ENCODE measurements at places on chromosomes 13 and 19. TPM values are rescaled to one million over a fixed set of nuclear protein-coding genes. Genes with fewer than 3 reads are reported as not detected.

DNA sequence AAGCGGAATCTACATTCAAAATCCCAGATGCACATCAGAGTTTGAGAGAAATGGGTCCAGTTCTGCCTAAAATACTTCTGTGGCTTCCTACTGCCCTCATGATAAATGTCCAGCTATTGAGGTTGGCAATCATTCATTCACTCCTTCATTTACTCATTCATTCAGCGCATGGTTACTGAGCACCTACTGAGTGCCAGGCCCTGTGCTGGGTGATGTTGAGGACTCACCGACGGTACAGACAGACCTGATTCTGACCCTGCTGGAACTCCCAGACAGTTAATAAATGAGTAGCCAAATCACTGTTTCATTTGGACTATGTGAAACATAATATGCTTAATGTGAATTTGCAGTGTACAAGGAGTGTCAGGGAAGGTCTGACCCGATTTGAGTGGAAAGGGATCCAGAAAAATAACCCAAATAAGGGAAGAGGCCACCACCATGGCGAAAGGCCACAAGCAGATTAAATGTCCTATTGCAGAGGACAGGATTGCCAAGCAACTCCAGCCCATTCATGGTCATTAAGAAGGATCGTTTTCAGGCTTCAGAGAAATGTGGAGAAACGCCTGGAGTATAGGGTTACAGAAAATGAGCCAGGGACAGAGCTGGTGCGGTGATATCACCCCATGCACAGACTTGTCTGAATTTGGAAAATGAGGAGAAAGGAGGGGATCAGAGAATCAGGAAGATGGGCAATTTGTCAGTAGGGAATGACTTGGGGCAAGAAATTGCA, 20.5 kb downstream of the DYRK1B start:
- H3K36me3 ChIP-seq = no peaks in the 10 kb centered on the region
- DNase-seq = no peak
- H3K27ac ChIP-seq = no peak overlapping the region
- H3K4me1 ChIP-seq = no peaks in the 10 kb centered on the region
- H3K4me3 ChIP-seq = no peak overlapping the region

DNA sequence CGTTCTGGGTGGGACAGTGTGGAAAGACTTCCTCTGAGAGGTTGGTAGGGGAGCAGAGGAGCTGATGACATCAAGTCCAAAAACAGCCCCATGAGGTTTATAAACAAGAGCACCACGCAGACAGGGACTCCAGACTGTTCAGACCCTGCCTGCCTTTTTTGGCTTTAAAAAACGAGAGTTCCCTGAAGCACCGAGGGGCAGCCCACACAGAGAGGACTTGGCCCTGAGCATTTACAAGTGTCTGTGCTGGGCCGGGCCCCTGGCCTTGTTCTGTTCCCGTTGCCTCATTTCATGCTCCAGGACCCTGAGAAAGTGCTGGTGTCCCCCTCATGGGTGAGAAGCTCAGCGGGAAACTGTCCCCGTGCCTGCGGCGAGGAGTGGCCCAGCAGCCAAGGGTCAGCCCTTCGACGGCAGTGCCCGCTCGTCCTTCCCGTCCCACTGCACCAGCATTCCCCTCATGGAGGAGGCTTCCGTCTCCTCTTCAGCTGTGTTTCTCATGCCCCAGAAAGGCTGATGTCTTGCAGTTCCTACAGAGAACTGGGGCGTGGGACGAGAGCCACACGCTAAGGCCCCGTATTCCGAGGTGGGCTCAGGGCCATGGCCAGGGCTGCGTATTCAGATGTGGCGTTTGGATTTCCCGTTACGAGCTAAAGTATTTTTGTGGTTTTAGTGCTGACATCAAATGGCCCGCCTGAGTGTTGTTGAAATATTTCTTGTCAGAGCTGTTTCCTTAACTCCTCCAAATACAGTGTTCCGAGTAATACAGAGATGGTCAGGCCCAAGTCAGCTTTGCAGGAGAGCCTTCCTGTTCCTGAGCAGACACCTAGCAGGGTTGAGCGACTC, 93.5 kb downstream of the ATP11A start:
- H3K36me3 ChIP-seq = no peaks in the 10 kb centered on the region
- no peak overlapping the region for H3K4me3 ChIP-seq
- no peak overlapping the region for H3K27ac ChIP-seq
- H3K4me1 ChIP-seq = peaks cover 22% of the 10 kb centered on the region
- DNase-seq = peak; percentile 17

- H3K4me1 ChIP-seq = no peaks in the 10 kb centered on the region
- H3K36me3 ChIP-seq = no peaks in the 10 kb centered on the region
- DNase-seq = no peak
- no peaks in the 10 kb centered on the region for H3K27me3 ChIP-seq
Measured at GRCh38 chr19:52722062-52723003, 12.5 kb downstream of the ZNF611 start.

DNA sequence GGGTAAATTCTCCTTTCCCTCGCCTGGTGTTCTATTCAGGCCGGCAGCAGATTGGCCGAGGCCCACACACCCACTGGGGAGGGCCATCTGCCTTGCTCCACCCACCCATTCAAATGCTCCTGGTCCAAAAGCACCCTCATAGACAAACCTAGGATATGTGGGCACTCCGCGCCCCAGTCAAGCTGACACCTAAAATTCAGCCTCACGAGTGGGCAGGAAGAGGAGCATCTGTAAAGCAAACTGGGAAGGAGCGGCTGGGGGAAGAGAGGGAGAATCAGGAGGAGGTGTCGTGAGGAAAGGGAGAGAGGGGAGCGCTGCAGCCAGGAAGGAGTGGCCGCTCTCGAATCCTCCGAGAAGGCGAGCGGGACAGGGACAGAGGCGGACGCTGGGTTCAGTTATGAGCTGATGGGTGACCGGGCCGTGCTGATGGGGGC, 136.9 kb downstream of the USP12 start:
- no peaks in the 10 kb centered on the region for H3K27me3 ChIP-seq
- no peaks in the 10 kb centered on the region for H3K36me3 ChIP-seq
- no peak overlapping the region for H3K27ac ChIP-seq
- H3K4me1 ChIP-seq = peaks cover 13% of the 10 kb centered on the region
- no peak for DNase-seq

DNA sequence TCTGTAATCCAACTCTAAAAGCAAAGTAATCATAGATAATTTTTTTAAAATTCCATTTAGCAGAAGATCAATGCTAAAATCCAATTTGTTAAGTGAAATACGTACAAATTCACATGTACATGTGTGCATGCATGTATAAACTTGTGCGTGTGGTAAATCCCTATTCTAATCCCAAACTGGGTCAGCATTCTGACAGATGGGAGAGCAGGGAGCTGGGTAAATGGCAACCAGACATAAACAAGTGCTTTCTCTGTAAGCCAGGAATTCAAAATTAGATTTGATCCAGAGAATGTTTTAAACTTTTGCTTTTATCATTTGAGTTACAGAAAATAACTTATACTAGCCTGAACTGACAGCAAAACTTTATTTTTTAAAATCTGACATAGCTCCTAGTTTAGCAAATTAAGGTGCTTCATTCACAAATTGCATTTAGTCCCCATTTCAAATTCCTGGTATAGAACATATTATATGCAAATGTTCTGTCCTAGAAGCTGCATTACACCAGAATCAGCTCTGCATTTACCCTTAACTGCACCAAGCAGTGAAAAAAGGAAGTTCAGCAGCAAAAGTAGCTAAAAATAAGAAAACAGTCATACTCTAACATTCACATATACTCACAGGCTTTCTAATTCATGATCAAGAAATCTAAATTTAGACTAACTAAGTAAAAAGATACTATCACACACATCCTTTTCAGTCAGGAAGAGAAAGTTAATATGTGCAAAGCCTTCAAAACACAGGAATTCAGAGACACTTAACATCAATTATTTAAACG, 32.6 kb downstream of the UBL3 start:
- H3K4me1 ChIP-seq = peaks cover 18% of the 10 kb centered on the region
- DNase-seq = peak; percentile 16
- peak overlapping the region; percentile 50 for H3K27ac ChIP-seq
- H3K27me3 ChIP-seq = no peaks in the 10 kb centered on the region
- H3K4me3 ChIP-seq = no peak overlapping the region

DNA sequence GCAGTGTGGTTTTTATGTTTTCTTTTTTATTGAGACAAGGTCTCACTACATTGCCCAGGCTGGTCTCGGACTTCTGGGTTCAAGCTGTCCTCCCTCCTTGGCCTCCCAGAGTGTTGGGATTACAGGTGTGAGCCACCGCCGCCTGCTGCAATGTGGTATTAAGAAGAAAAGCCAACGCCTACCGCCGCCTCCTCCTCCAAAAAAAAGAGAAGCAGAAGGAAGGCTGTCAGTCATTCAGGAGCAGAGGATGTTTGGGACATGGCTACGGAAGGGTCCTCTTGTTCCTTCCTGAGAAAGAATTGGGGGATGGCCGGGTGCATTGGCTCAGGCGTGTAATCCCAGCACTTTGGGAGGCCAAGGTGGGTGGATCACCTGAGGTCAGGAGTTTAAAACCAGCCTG, 1.2 kb downstream of the PPP1R37 start:
- no peak for DNase-seq
- peaks cover 2% of the 10 kb centered on the region for H3K36me3 ChIP-seq
- peak overlapping the region; percentile 78 for H3K4me3 ChIP-seq
- H3K4me1 ChIP-seq = peaks cover 28% of the 10 kb centered on the region

GRCh38 chr19:51742789-51743188, 8.9 kb downstream of the FPR1 start:
- no peak for DNase-seq
- H3K27me3 ChIP-seq = peaks cover 38% of the 10 kb centered on the region
- no peak overlapping the region for H3K4me3 ChIP-seq
- peak overlapping the region; percentile 76 for H3K27ac ChIP-seq
- H3K36me3 ChIP-seq = no peaks in the 10 kb centered on the region
- H3K4me1 ChIP-seq = no peaks in the 10 kb centered on the region

DNA sequence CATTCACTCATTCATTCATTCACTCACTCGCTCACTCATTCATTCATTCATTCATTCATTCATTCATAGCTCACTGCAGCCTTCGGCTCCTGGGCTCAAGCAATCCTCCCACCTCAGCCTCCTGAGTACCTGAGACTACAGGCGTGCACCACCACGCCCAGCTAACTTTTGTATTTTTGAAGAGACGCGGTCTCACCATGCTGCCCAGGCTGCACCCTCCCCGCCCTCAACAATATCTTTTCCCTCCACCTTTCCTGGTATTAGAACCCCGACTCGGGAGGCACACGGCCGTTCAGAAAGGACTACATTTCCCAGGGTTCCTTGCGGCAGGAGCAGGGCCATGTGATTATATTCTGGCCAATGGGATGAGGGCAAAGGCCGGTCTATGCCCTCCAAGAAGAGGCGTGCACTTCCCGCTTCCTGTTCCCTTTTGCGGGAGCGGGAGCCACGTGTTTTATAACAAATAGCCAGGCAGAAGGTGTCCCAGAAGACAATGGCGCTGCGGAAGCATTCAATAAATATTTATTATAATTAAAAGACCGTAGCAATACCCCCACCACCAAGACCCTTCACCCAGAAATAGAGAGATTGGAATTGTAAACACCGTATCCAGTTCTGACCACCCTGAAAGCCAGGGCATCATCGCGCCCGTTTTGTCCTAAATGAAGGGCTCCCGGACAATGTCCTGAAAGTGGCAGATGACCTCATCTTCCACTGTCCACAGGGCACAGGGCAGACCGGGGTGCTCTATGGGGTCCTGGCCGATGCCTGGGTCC, 15.9 kb downstream of the TICAM1 start:
- H3K4me1 ChIP-seq = peaks cover 7% of the 10 kb centered on the region
- peak overlapping the region; percentile 56 for H3K27ac ChIP-seq

DNA sequence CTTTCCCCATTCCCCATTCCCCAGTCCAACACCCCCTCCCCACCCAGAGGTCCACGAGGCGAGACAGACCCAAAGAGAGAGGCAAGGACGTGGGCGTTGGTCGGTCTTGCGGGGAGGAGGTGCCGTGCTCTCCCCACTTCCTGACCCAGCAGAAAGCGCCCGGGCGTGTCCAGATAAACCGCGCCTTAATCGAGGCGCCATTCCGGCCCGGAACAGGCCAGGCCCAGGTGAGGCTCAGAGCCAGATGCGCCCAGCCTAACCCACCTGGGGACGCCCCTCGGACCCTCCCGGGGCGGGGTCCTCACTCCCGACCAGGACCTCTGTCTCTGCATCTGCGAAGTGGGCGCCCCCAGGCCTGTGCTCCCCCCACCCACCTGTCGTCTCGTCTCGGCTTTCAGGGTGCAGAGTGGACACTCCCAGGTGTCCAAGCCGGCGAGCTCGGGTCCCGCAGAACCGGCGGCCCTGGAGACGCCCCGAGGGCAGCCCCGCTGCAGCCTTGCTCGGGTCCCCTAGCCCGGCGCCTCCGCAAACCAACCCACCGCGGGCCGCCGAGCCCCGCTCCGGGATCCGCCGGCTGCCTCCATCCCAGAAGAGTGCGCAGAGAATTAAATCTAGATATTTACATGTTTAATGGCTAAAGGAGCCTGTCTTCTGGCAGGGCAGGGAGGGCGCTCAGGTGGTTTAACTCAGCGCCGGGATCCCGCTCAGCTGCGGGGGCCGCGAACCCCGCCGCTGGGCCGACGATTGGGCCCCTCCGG, 5.0 kb upstream of the ONECUT3 start:
- no peak for DNase-seq
- H3K36me3 ChIP-seq = no peaks in the 10 kb centered on the region
- H3K27ac ChIP-seq = no peak overlapping the region
- H3K4me1 ChIP-seq = no peaks in the 10 kb centered on the region
- H3K4me3 ChIP-seq = no peak overlapping the region

DNA sequence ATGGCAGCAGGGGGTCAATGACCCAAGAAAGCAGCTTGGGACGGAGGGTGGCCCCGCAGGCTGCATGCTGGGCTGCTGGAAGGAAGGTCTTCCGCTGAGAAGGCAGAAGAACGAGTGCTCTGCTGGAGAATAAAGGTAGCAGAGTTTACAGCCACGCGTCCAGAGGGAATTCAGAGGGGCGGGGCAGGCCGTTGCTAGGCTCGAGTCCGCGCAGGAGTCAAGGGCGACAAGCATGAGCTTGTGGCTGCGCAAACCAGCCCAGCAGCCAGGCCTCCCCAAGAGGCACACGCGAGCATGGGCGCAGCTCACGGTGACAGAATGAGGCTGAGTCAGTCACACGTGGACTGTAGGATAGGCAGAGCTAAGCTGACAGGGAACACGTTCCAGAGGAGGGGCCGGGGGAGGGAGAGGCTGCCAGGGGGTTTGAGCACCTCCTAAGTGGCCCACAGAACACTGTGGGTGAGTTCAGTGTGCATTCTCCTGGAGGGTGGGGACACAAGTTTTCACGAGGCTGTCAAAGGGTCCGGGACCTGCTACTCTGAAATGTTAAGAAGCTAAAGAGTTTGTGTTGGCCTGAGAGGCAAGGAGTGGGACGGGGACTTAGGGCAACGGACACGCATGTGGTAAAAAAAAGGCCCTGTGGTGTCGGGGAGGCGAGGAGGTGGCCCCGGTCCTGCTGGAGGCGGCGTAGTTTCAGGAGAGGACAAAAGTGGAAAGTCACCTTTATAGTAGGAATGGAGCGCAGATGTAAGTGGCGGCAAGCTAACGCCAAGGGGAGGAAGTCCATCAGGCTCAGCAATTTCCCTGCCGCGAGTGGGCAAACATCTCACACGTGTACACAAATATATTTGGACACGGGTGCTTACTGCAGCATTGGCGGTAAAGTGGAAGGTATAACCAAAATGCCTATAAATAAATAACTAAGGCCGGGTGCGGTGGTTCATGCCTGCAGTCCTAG, 17.7 kb downstream of the RFX2 start:
- no peaks in the 10 kb centered on the region for H3K36me3 ChIP-seq
- H3K4me1 ChIP-seq = peaks cover 27% of the 10 kb centered on the region
- no peak for DNase-seq
- no peaks in the 10 kb centered on the region for H3K27me3 ChIP-seq

GRCh38 chr19:18508585-18508984, 13.3 kb downstream of the ELL start:
- no peaks in the 10 kb centered on the region for H3K27me3 ChIP-seq
- DNase-seq = no peak
- no peak overlapping the region for H3K27ac ChIP-seq

The GPR183 gene
- 0.07 TPM for polyA plus RNA-seq

The ZNF814 gene
- polyA plus RNA-seq = 4.3 TPM

The LYPD5 gene
- polyA plus RNA-seq = 0.13 TPM

The COL5A3 gene
- 0.02 TPM for polyA plus RNA-seq

The KLK5 gene
- polyA plus RNA-seq = not detected

The CD177 gene
- polyA plus RNA-seq = 0.88 TPM

The OR7A5 gene
- polyA plus RNA-seq = not detected
